ENCODE measurements at places on chromosomes 7 and 10. TPM values are rescaled to one million over a fixed set of nuclear protein-coding genes. Genes with fewer than 3 reads are reported as not detected.

RBP3 gene
- not detected for total RNA-seq

- H3K27ac ChIP-seq = no peak overlapping the region
- H3K36me3 ChIP-seq = peaks cover 88% of the 10 kb centered on the region
- no peak for DNase-seq
- no peaks in the 10 kb centered on the region for H3K27me3 ChIP-seq
- H3K4me3 ChIP-seq = no peak overlapping the region
Observed at GRCh38 chr10:14918964-14919363, 34.9 kb downstream of the DCLRE1C start.

- no peak overlapping the region for H3K4me3 ChIP-seq
- DNase-seq = no peak
- peaks cover 40% of the 10 kb centered on the region for H3K4me1 ChIP-seq
- peaks cover 2% of the 10 kb centered on the region for H3K36me3 ChIP-seq
- H3K27ac ChIP-seq = peak overlapping the region; percentile 91
Observed at GRCh38 chr10:28375399-28376354, 72.8 kb upstream of the MPP7 start.

DNA sequence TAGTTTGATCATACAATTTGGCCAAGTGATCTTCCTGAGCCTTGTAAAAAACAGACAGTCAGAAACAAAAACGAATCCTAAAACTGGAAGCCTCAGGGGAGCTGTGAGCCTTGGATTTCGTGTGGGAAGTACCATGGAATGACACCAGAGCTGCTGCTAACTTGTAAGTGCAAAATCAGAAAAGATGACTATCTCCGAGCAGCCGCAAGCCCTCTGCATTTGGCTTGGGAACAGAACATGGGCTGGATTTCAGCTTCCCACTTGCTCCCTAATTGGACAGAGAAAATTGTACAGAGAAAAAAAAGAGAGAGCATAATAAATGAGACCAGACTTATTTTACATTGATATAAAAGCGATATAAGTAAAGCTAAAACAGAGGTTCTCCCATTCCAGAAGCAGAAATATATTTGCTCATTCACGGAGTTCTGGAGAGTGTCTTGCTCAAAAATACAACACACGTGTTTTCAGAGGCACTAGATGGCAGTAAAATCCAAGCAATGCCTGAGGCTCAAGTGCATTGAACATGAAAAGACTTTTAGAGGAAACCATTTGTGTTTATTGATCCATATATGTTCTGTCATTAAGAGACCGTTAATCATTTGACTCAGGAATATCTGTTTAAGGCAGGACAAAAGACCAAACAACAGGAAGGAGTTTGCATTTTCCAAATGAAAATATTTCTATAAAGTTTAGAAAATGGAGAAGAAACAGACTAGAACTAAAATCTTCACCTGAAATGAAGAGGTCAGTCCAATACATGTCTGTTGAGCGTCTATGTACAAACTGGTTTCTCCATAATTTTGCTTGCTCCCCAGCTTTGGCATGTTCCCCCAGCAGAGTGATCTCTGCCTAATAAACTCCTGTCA lies 78.3 kb upstream of the SLC26A5 start:
- no peaks in the 10 kb centered on the region for H3K36me3 ChIP-seq
- H3K4me1 ChIP-seq = no peaks in the 10 kb centered on the region
- peaks cover 32% of the 10 kb centered on the region for H3K27me3 ChIP-seq

GRB10 gene
- 47.4 TPM for total RNA-seq

- DNase-seq = no peak
- H3K36me3 ChIP-seq = no peaks in the 10 kb centered on the region
- no peaks in the 10 kb centered on the region for H3K27me3 ChIP-seq
- H3K4me1 ChIP-seq = peaks cover 44% of the 10 kb centered on the region
- H3K27ac ChIP-seq = no peak overlapping the region
Observed at GRCh38 chr7:80905334-80905733, 13.5 kb downstream of the SEMA3C start.

- peak overlapping the region; percentile 66 for H3K27ac ChIP-seq
- no peak overlapping the region for H3K4me3 ChIP-seq
- peaks cover 61% of the 10 kb centered on the region for H3K4me1 ChIP-seq
- peak; percentile 17 for DNase-seq
Observed at GRCh38 chr10:33196710-33197491, 137.6 kb downstream of the NRP1 start.

Measured in osteocyte (in vitro differentiated cells).